ENCODE measurements at places on chromosomes 5 and 9.
A peak's percentile ranks its signal among the peaks of the same experiment; 100 is the strongest.

GRCh38 chr5:81884871-81885270, 87.0 kb upstream of the ATG10 start:
- DNase-seq = no peak

GRCh38 chr5:169222934-169223594, 77.9 kb downstream of the SLIT3 start:
- DNase-seq = no peak

DNA sequence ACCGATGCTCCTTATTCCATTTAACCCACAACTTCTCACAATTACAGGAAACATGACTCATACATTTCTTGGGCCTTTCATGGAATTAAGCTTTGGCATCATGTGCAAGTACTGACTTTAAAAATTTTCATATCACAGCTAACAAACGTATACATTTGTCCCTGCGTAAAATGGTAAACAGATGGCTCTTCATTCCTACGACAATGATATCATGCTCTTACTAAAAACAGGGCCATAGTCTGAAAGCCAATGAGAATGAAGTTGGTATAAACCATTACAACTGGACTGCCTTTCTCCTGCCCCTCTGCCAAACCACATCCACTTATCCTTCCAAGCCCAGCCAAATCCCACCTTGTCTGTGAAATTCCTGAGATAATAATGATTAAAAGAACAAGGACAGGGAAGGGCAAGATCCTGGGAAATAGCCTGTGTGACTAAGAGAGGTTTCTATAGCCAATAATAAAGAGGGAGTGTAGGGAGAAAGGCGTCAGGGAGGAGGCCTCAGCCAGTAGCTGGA, 44.9 kb upstream of the ZNF366 start:
- DNase-seq = peak; percentile 91

- no peak for DNase-seq
Measured at GRCh38 chr5:139566611-139567010, 5.5 kb downstream of the UBE2D2 start.

GRCh38 chr5:153630546-153630945, 140.1 kb downstream of the GRIA1 start:
- DNase-seq = no peak

DNA sequence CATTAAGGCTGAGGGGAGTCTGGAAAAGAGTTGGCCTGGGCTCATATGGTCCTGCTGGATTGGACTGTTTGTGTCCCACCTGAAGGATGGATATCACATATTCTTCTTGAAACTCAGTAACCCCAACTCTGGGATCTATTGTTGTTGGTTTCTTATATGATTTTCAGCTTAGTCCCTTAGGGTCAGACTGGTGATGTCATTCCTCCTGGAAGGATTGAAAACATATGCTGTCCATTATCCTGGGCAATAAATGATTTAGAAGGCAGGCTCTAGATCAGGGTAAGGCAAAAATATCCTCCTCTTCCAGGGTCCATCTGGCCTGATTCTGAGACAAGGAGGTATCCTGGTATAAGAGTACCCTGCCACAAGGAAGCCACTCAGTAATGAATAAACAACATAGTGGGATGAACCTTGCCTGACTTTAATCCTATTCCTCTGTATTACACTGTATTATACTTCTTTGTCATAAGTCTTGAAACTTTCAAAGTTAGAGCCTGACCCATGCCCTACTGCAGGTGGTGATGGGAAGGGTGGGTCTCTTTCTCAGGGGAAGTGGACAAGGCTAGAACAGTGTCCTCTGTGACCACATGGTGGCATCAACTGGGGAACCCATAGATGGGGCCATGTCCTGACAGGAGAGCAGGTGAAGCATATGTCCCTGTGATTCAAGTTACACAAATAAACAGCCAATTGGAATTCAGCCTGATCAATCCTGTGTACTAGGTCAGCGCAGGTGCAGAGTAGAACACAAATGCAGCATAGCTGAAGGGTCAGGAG, 454.4 kb upstream of the TRPC7 start:
- no peak for DNase-seq

GRCh38 chr9:28086881-28087280, 513.6 kb upstream of the C9orf72 start:
- no peak for DNase-seq

- DNase-seq = peak; percentile 50
Measured at GRCh38 chr9:72952381-72952690, 517 bp downstream of the ALDH1A1 start.

GRCh38 chr5:87132696-87133095, 135.0 kb upstream of the RASA1 start:
- no peak for DNase-seq
